Hypothalamus (tissue), 51 donors: ENCODE measurements at places on chromosomes 7 and 10.

DNA sequence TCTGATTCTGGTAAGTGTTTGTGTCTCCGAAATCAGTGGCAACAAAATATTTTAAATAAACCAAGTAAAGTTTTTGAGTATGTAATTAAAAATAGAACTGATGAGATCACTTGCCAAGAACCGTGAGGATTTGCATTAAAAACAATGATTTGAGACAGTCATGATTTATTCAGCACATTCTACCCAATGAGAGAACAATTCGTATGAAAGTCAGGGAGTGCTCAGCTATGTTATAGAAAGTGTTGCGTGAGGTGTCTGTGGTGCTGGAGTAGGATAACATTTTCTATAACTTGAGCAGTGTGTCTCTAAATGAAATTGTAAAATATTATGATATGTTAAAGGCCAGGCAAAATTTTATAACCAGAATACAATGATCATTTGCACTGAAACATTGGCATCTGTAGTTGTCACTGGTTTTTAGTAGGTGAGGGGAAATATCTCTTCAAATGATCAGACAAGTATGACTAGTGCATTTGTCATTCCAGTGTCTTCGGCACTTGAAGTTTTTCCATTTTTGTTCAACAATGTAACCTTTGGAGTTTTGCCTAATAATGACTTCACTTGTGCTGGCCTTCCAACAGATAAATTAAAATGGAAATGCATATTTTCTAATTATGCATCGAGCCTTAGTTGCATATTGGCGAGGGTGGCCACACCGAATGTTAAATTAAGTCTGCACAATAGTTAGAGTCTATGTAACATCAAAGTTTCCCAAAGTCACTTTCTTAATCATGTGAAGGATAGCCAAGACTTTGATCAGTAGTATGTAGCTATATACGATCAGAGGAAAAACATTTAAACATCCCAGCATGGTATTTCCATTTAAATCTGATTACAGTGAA, 335.9 kb downstream of the GFRA1 start:
- DNase-seq: no peak

DNA sequence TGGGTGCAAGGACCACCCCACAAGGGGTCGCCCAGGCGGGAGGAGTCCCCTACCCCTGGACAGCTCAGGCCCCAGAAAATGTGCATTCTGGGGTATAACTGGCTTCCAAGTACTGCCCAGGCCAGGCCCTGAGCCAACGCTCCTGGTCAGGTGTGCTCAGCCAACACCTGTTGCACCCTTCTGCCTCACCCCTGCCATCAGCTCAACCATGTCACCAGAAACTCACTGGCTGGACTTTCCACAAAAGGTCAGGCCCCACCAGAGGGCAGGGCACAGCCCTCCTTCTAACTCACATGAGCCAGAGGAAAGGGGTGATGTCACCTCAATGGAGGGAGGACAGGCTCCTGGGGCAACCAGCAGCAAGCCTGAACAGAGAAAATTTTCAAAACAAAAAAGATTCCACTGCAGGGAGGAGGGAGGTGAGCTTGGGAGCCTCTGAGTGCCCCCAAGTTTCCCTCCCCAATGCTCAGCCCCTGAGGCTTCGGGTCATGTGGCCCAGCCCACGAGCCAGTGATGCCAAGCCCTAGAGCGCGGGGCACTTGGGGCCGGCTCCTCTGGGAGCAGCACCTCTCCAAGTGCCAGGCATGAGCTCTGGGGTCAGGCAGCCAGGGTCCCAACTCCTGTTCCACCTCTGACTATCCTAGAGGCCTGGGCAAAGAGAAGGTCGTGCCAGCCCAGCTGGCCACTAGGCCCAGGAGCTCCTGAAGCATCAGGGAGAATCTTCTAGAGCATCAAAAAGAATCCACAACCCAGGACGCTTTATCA, 2.2 kb downstream of the OGDHL start:
- no peak for DNase-seq

- no peak for DNase-seq
These were observed 179.2 kb upstream of the AUTS2 start for GRCh38 chr7:69418869-69419670.

- DNase-seq: no peak
These were observed 8.0 kb downstream of the SMURF1 start for GRCh38 chr7:99135938-99136337.

- DNase-seq: no peak
These were observed 244.0 kb upstream of the CXCL12 start for GRCh38 chr10:44628921-44629320.

DNA sequence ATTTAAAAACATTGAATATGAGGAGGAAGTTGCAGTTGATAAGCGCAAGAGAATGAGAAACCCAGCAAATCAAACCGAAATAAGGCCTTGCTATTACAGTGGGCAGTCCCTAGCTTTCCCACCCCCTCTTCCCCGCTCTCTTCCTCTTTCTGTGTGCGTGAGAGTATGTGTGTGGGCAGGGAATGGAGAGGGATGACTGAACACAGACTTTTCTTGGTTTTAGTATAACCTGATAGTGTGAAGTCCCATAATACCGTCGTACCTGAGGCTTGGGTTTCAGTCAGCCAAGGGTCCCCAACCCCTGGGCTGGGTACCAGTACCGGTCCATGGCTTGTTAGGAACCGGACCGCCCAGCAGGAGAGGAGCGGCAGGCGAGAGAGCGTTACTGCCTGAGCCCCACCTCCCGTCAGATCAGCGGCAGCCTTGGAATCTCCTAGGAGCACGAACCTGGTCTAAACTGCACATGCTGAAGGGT, 255.3 kb downstream of the CELF2 start:
- DNase-seq: no peak

- no peak for DNase-seq
These were observed 53.8 kb upstream of the AKR1E2 start for GRCh38 chr10:4772202-4772570.

- DNase-seq: no peak
These were observed 153.1 kb upstream of the MEOX2 start for GRCh38 chr7:15839416-15840100.

DNA sequence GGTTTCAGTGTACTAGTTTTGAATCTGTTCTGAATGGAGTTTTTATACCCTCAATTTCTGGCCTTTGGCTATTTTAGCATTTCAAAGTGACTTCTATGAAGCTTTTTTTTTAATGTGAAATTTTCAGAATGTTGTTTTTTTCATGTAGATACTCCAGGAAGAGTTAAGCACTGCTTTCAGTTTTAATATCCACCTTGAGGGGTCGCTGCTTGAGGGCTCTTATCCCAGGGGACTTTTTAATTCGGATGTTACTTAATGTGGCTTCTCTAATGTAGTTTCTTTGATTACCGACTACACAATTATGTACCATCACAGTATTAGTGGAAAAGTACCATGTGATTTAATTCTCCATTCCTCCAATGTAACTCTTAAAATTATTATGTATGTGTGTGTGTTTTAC, 5.2 kb downstream of the IFIT5 start:
- no peak for DNase-seq

DNA sequence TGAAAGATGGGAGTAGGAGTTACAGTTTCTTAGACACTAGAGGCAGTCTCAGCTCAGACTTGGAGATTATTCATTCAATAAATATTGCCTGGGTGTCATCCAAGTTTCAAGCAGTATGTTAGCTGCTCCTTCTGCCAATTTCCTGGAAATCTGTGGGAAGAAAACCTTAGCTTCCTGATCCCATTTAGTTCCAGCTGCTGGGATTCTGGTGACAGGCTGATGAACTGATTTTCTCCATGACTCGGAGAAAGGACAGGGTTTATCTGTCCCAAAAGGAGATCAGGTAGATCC, 95.8 kb downstream of the CLEC2L start:
- no peak for DNase-seq

DNA sequence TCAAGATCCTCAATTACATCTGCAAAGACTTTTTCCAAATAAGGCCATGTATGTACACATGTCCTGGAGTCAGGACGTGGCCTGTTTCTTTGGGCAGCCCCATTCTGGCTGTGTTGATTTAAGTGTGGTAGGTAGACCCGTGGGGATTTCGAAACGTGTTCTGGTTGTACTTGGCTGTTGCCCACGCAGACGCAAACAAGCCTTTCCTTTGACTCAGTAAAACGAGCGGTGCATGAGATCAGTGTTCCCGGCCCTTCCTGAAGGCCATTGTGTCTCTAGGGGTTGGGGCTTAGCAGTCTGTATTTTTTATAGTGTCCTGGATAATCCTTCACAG, 64.8 kb upstream of the DNAJB6 start:
- no peak for DNase-seq

DNA sequence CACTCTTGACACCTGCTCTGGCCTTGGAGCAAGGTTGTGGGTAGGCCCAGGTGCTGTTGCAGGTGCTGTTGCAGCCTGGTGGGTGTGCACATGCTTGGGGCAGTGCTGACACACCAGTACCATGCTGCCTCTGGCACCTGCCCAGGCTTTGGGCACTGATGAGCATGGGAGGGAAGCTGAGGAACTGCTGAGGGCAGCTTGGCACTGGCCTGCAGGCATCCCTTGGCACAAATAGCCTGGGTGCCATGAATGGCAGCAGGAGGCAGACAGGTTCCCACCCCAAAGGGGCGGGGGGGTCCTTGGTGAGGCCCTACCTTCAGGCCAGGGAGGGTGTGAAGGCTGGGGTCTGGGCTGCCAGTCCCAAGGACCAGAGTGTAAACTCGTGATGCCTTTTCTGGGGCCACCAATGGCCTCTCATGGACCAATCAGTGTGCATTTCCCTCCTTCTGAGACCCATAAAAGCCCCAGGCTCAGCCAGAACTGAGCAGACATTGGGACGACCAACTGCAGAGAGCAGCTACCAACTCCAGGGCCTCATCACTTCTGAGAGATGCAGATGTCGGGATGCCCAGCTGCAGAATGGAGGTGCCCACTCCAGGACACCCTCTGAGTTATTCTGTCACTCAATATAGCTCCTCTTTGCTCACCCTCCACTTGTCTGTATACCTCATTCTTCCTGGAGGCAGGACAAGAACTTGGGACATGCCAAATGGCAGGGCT, 547.4 kb downstream of the ZWINT start:
- DNase-seq: no peak

DNA sequence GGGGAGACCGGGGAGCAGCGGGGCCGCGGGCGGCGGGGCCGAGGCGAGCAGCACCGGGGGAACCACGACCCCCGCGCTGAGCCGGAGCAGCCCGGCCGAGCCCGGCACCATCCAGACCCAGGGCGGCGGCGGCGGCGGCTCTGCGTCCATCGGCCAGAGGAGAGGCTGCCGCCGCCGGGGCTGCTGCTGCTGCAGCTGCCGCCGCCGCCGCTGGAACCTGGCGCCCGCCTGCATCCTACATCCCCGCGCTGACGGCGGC, 190 bp downstream of the TCERG1L start:
- no peak for DNase-seq

GRCh38 chr10:88944813-88945212, 7.8 kb downstream of the ACTA2 start:
- no peak for DNase-seq

DNA sequence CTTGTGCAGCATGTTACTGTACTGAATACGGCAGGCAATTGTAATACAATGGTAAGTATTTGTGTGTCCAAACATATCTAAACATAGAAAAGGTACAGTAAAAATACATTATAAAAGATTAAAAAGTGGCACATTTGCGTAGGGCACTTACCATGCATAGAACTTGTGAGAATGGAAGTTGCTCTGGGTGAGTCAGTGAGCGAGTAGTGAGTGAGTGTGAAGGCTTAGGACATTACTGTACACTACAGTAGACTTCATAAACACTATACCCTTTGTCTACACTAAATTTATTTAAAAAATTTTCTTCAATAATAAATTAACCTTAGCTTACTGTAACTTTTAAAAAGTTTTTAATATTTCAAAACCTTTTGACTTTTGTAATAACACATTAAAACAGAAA, 37.5 kb downstream of the BPGM start:
- no peak for DNase-seq

DNA sequence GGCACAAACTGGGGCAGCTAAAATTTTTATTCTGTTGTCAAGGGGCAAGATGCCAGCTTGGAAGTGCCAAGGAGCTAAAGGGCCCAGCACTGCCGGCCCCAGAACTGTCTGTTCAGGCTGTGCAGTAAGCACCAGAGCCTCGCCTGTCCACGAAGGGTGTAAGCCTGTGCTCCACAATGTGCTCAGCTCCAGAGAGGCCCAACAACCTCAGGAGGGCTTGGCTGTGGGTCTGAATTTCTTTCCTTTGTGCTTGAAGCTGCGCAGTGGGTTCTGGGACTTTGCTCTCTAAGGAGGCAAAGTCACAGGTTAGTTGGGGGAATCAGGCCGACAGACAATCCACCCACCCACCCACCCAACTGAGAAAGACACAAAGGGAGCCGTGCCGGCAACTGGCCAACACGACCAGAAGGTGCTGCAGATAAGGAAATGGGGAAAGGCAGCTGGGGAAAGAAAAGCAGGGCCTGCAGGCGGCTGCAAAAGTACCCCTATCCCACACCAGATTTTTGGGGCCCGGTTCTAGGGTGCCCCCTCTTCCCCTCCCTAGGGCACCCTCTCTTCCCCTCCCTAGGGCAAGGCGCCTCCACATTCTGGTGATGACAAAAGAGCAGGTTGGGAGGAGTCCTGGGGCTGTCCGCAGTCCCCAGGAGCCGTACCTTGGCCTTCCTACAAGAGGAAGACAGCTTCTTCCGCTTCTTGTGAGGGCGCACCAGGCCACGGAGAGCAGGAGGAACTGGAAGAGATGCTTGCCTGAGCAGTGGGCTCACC, 7.7 kb downstream of the DDX56 start:
- no peak for DNase-seq

GRCh38 chr10:36362257-36362656, 720.2 kb upstream of the FZD8 start:
- no peak for DNase-seq

DNA sequence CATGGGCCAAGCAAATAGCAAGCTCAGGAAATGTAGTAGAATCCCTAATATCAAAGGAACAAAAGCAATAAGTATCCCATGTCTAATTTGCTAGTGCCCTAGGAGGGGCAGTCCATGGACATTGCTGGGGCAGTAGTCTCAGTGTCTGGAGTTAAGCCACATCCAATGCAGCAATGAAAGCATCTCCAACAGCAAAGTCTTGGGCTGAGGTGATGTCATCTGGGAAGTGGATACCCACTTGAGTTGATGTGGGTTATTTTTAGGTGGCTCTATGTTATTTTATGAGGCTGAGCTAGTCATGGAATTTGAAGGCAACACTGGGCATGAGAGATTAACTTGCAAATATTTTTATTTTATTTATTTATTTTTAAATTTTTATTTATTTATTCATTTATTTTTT, 540.0 kb downstream of the ETV1 start:
- DNase-seq: no peak

DNA sequence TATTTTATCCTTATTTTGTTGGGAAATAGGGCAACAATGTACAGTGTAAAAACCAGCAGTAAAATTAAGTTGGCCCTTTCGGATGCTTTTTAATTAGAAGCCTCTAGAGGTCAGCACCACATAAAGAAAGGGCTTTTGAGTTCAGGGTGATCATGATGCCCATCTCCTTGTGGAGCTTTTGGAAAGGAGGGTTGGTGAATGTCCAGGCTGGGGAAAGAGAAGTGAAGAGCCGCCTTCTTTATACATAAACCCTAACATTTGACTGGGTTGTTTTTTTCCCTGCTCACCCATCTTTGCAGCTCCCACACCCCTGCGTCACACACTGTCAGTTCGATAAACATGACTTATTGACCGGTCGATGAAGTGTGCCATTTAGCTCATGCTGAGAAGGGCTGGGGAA, 29.8 kb downstream of the MTURN start:
- no peak for DNase-seq
